Dermis blood vessel endothelial cell (primary cell): ENCODE measurements at places on chromosomes 1 and 21.

- no peak for DNase-seq
Measured at GRCh38 chr1:33610391-33610790, 137.9 kb downstream of the ZSCAN20 start.

DNA sequence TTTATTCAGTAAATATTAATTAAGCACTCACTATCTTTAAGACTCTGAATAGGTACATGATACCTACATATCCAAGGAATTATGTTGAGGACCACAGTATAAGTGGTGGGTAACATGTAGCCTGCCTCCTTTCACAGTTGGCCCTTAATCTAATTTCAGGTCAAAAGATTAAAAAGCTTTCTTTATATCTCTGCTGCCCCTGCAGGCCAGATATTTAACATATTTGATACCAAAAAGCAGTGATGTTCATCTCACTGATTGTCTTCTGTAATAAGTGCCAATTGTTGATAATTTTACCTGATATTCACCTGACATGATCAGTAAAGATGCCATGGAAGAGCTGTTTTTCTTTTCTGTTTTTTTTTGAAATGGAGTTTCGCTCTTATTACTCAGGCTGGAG, 36.5 kb downstream of the RLF start:
- DNase-seq: no peak

DNA sequence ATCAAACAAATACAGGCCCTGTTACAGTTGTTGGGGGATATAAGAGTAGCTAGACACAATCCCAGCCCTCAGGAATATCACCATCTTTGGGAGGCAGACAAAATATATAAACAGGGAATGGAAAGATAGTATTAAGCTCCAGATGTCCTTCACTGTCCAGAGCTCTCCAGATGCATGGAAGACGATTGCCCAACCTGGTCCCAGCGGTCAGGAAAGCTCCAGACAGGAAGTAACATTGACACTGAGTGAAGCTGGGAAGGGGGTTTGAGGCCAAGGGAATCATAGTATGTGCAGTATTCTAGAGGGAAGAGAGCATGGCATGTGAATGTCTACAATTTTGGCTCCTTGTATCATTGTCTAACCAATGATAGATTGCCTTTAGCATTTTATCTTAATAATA, 173.9 kb upstream of the HOOK1 start:
- no peak for DNase-seq

DNA sequence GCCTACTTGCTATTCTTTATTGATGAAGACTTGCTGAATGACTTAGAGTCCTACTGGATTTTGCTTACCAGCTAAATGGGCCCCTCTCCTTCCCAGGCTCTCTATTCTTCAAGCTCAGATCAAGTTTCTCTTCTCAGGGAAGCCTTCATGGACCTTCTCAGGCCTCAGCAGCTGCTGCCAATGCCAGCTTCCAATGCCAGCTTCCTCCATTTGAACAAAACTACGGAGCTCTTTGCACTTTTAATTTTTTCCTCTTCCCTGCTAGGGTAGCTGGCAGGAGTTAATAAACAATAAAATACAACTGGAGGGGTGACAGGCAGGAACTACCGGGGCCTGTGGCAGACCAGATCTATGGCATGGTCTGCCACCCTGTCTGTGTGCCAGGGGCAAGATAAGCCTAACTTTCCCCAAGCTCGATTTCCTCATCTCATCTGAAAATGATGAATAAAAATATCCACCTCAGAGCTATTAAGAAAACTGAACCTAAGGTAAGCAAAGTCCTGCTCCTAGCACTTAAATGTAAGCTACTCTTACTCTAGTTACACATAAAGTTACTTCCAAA, 995 bp upstream of the IPO13 start:
- DNase-seq: no peak

- DNase-seq: no peak
Measured at GRCh38 chr21:39818557-39818956, 48.7 kb upstream of the PCP4 start.

DNA sequence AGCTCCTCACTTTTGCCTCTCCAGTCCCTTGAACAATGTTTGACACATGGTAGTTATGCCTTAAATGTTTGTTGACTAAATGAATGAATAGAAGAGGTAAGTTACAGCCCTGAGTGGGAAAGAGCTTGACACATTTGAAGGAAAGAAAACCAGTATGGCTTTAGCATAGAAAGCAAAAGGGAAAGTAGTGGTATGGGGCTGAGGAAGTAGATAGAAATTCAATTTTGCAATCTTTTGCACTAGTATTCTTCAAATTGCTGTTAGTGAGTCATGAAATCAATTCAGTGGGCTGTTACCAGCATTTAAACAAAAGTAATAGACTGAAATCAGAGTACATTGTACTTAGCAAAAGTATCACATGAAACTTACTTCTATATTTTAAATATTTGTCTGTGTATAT, 21.1 kb downstream of the PLA2G4A start:
- no peak for DNase-seq

DNA sequence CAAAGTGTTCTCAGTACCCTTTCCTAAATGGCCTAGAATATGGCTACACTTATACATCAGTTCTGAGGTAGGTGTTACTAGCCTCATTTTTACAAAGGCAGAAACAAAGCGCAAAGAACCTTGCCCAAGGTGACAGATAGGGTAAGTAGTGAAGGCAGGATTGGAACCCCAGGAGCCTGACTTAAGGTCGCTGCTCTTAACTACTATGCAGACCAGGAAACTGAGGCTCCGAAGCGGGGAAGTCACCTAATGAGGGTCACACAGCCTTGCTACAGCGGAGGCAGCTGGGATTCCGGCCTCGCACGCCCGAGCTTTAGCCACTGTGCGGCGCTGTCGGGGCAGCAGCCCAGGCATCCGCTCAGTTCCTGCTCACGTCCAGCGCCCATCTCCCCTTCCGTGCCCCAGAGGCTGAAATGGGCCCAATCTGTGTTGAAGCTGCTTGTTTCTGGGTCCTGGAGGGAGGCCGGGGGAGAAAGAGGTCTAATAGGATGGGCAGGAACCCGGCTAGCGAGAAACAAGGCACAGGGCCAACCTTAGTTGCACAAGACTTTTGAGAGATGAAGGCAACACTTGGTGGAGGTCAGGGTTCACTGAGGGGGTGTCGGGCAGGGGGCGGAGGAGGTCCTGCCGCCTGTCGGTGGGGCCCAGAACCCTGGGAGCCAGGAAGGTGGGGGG, 1.4 kb upstream of the FOXD2 start:
- DNase-seq: peak; percentile 84

DNA sequence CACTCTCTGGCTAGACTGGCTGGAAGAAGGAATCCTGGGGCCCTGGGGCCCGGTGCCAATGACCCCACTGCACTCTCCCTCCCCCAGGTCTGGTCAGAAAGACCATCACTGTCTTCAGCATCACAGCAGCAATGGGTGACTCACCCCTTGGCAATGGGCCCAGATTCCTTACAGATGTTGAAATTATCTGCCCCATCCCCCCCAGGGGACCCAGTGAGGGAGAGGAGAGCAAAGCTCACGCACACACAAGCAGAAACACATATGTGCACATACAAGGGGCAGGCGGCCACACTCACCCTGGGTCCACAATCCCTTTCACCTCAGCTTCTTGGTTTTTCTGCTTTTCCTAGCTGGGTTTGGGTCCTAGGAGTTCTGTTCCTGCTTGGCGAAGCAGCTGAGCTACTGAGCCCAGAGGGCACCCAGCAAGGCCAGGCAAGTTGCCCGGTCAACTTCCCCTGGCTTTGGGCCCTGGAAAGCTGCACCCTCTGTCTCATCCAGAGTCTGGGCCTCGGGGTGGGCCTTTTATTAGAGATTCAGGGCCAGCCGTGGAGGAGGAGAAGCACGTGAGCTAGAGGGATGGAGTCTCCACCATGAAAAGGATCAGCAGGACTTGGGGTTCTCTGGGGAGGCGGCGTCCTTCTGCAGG, 2.6 kb downstream of the COL16A1 start:
- DNase-seq: peak; percentile 60

DNA sequence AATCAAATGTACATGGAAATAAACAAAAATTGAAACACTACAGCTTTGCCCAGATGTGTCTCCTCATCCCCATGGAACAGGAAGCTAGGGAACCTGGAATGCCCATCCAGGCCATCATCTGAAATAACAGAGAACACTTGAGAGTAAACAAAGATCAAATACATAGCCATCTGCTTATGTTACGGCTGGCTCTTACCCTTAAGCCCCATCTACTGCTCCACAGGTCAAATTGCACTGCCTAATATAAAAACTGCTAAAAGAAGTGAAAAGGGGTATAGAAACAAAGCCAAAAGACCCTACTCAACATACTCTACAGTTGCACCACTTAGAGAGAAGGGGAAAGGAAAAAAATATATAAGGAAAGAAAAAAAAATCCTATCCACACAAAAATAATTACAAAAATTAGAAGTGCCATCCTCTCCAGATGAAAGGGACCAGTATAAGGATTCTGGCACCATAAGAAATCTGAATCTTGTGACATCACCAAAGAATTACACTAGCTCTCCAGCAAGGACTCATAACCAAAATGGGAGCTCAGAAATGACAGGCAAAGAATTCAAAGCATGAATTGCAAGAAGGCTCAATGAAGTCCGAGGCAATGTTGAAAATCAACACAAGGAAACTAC, 26.9 kb downstream of the OR6Y1 start:
- DNase-seq: peak; percentile 42

DNA sequence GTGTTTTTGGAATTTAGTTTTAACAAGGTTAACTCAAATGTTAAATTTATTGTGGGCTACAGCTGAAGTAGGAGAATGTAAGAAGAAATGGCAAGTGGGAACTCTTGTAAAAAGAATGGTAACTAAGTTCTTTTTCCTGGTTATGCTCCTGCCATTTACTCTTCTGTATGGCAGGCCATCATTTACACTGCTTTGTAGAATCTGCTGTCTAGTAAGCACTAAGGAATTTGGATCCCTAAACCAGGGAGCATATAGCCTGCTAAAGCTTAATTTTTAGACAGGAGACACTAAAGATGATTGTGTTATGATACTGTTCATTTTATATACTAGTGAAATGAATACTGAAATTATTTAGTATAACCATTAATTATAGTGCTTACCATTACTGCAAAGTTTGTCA, 85.3 kb downstream of the CAMTA1 start:
- DNase-seq: no peak

GRCh38 chr1:39117899-39118450, 86.5 kb upstream of the MACF1 start:
- DNase-seq: no peak

DNA sequence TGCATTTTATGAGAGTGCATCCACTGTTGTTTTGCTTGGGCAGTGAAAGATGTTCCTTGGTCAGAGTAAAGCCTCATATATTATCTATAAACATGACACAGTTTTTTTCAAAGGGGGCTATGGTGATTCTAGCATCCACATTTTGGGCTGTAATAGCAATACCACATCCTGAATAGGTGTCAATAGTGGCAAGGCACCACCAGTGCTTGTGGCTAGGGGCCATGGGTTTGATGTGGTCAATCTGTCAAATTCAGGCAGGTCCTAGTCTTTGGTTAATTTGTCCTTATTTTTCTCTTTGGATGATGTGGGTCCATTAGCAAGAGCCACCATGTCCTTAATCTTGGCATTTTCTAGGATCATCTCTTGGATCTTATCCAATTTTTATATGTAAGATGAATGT, 13.1 kb downstream of the CD1E start:
- DNase-seq: no peak

DNA sequence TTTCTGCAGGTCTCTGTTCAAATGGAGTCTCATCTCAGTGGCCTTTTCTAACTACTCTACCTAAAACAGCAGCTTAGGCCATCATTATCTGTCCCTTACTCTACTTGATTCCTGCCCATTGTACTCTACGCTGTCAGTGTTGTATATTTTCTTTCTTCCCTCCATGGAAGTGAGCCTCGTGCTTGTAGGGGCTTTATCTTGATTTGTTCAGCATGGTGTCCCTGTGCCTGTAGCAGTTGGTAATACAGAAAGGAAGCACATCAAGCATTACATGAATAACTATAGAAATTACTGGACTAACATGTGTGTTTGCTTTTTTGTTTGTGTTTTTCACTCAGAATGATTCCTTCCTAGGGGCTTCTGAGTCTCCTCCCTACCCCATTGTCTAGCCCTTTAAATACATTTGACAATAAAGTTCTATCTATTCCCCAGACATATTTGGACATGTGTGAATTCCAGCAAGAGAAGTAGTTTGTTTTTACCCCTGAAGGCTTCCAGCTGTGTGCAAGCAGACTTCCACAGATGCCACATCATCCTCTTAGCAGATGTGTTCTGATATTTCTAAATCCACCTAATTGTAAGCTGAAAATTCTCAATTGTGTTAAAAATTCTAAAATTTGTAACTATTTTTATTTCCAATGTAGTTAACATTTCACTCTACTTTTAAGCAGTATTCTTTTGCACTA, 40.3 kb downstream of the PRMT2 start:
- DNase-seq: no peak

GRCh38 chr1:203186446-203187303, at the start of gene CHI3L1:
CHI3L1 (minus strand) TSS chr1:203186704; CDS start chr1:203186623, 81 bp downstream.
- DNase-seq: peak; percentile 4

DNA sequence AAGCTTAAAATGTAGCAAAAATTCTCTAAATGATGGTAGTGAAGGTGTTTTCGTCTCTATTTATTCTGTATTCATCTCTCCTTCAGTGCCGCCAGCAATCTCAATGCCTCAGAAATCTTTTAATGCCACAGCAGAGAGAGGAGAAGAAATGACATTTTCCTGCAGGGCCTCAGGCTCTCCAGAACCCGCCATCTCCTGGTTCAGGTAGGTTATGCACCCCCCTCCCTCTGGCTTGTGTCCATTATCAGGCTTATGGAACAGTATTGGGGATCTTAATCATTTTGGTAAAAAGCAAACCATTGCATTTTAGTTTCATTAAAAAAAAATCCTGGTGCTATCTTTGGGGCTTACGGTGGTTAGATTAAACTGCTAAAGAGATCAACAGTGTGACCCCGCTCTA, 326.1 kb downstream of the NCAM2 start:
- no peak for DNase-seq

- peak; percentile 34 for DNase-seq
Measured at GRCh38 chr1:20964540-20965484, 177.7 kb upstream of the HP1BP3 start.

GRCh38 chr1:15938628-15939161, 37.2 kb downstream of the ZBTB17 start:
- no peak for DNase-seq

DNA sequence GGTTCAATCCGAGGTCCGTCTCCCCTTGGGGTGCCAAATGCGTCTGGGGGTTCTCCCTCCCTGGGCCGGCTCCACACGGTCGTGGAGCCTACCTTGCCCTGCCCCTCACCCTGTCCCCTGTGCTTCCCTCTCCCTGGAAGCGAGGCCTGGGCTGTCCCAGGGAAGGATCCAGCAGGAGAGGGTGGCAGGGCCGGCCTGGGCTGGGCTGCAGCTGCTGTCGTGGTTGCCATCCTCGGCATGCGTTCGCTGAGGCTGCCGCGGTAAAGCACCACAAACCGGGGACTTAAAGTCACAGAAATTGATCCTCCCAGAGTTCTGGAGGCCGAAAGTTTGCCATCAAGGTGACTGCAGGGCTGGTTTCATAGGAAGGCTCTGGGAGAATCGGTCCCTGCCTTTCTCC, 123.0 kb upstream of the TMPRSS2 start:
- no peak for DNase-seq

- DNase-seq: peak; percentile 74
Measured at GRCh38 chr1:37434292-37435225, 39.8 kb upstream of the ZC3H12A start.

- no peak for DNase-seq
Measured at GRCh38 chr1:3831689-3832088, 25.3 kb downstream of the CEP104 start.
